ENCODE measurements at places on chromosomes 2 and 18.

- DNase-seq = no peak
These were observed 185.2 kb upstream of the APCDD1 start for GRCh38 chr18:10269261-10269660.

DNA sequence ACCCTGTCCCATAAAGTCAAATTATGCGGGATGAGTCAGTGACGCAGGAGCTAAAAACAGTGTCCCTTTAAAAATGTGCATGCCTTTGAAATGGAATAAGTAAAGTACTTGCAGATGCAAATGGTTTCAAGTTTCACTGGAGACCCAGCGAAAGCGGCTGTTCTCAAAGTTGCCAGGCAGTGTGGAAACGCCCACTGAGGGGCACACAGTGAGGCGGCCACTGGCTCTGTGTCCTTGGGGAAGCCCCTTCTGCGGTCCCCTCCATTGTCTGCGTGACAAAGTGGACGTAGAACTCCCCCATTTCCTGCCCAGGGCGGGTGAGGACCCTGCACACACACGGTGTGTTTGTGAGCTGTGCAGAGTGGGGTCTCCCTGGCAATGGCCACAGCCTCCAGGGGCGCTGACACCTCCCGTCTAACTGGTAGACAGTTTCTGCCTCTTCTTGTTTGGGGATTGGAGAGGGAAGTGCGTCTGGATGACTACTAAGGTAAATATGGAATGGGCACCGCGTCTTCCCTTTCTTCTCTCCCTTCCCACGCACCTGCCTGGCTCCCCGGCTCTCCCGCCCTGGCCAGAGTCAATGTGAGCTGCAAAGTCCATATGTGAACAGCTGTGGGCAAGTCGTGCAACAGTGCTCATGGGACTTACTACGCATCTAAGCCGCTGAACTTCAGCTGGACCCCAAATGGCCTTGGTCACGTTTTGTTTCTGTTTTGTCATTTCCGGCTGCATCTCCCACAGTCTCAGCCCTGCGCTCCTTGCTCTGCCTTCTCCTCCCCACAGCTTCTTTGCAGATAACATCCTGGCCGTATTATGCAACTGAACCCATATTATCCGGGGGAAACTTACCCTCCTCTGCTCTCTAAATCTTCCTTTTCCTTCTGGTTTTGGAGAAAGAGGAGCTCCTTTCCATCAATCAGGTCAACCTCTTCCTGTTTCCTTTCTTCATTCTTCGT is 33.7 kb upstream of the ZNF516 start:
- peak; percentile 31 for DNase-seq

DNA sequence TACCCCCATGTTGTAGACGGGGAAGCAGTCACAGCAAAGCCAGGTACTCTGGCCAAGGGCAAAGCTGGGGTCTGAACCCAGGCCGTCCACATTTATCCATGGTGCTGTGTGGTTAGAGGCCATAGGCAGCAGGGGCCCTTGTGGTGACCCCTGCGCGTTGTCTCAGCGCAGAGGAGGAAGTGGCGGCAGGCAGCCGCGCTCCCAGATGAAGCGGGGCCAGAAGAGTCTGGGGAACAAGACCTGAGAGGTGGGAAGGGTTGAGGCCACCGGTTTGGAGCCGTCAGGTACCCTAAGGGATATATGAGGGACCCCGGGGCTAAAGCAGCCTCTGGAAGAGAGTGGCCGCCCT is 770 bp downstream of the ZNF396 start:
- DNase-seq = no peak

- no peak for DNase-seq
These were observed 355.0 kb downstream of the DSC3 start for GRCh38 chr18:30687501-30687900.

- DNase-seq = no peak
These were observed 121.3 kb downstream of the FMNL2 start for GRCh38 chr2:152456262-152456661.

DNA sequence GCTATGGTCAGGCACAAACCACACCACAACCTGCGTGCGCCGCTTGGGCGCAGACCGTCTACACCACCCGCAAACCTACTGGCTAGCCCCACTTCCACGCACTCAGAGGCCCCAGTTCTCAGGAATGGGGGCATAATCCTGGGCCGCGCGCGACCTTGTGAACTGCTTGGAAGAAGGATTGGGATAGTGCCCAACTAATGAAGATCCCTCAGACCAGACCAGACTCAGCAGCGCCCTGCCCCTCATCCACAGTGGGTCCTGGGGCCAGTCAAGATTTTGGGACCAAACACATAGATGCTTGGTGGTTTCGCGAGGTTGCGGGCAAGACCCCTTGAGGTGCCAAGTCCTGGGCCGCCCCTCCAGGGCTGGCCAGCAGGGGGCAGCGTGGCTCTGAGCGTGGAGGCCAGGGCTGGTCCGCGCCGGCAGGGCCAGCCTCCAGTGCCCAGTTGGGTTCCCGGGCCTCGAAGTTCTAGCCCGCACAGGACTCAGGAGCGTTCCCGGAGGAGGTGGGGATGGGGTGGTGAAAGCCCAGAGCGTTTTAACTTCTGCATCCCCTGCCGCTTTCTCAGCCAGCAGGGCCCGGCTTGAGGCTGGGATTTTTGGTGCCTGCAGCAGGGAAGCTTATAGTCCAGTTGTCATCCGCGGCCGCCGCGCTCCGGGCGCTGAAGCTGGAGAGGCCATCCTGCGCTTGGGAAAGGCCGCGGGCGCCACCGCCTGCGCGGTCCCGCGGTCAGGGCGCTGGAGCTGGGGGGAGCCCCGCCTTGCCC is 8.3 kb downstream of the OSR1 start:
- DNase-seq = no peak

- DNase-seq = no peak
These were observed 288.9 kb downstream of the ZNF385B start for GRCh38 chr2:179572544-179572943.

- no peak for DNase-seq
These were observed 379.4 kb downstream of the ZNF521 start for GRCh38 chr18:24972577-24972976.

- DNase-seq = no peak
These were observed 261.3 kb upstream of the CCDC68 start for GRCh38 chr18:55220523-55220922.

DNA sequence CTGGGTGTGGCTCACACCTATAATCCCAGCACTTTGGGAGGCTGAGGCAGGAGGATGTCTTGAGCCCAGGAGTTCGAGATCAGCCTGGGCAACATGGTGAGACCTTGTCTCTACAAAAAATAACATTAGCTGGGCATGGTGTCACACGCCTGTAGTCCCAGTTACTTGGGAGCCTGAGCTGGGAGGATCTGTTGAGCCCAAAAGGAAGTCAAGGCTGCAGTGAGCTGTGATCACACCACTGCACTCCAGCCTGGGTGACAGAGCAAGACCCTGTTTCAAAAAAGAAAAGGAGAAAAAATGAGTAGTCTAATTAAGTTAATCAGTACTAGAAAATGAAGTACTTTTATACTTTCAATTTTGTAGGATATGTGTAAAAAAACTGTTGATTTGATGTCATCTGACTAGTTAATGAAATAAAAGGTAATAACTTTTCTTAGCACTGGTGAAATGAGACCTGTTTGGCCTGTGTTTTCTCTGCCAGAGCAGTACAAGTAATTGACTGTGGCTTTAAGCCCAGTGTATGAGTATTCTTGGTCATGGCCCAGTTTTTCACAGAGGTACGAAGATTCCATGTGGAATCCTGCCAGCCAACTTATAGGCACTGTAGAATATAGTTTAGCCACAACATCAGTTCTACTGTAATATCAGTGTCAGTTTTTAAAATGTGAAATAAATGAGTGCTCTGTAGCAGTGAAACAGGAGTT is 35.8 kb downstream of the MFSD6 start:
- DNase-seq = no peak

DNA sequence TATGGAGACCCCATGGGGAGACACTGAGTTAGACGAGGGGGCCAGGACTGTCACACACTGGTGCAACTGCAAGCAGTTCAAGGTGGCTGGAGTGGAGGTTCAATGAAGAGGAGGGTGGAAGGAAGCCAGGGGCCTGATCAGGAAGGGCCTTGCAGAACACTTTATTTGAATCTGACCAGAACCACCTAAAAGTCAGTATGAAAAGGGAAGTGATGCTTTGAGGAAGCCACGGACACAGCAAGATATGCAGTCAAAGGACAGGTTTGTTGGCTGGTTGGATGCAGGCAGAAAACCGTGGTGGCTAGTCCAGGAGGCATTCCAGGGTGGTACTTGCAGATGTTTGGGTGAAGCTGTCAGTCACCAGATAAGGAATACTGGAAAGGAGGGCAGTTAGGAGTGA is 3.5 kb upstream of the FAM124B start:
- DNase-seq = no peak

- DNase-seq = no peak
These were observed 13.3 kb upstream of the CAPN13 start for GRCh38 chr2:30820381-30821055.

DNA sequence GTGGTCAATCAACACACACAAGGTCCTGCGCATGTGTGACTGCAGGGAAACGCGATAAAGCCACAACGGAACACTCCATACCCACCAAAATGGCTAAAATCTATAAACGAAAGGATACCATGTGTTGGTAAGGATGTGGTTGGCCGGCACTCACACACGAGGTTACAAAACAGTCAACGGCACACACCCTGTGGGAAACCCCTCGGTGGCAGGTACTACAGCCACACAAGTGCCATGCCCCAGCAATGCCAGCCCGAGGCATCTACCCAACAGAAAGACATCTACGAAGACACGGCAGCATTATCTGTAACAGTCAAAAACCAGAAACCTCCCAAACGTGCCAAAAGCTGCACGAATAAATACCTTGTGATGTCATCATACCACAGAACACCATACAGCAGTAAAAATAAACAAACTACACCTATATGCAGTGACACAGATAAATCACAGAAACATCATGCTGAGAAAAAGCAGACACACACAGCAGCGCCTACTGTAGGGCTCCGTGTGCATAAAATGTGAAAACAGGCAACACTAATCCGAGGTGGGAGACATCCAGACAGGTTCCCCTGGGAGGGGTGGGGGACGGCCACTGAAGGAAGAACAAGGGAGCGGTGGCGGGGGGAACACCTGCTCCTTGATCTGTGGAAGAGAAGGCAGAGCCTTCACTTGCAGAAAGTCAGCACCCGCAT is 36.7 kb downstream of the HDAC4 start:
- DNase-seq = no peak

- no peak for DNase-seq
These were observed 439.2 kb downstream of the PIK3C3 start for GRCh38 chr18:42394238-42394637.

DNA sequence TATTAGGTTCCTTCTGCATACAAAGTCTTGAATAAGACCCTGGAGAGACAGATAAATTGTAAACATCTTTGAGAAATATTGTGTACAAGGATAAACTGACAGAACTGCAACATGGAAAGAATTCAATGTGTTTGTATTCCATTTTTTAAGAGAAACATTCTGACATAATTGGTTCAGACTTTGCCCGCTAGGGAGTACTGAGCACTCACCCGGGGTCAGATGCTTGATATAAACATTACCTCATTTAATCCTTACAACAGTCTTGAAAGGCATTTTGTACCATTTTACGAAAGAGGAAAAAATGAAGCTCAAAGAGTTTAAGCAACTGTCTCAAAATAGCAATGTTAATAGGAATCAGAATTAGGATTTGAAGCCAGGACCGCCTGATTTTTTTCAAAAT is 416.7 kb upstream of the CRIM1 start:
- no peak for DNase-seq

DNA sequence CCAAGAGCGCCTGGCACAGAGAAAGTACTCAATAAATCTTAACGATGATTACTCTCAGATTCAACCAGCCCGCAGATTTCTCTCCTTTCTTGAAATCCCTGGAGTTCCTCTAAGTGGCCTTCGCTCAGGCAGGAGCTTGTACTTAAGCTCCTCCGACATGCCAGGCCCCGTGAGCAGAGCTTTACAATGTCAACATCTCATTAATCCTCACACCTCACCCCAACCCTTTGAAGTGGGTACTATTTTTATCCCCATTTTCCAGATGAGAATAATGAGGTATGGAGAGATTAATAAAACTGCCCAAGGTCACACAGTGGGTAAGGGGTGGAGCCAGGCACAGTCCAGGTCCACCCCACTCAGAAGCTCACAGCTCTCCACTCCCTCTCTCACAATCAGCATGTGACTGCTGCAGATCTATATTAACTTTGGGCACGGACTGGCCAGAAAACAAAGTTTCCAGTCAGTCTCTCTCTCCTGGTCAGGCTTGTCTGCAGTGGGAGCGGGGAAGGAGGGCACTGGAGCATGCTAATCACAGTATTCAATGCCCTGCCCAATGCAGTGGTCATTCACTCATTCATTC is 18.0 kb downstream of the DNMT3A start:
- DNase-seq = no peak

- DNase-seq = no peak
These were observed 552.9 kb upstream of the TNP1 start for GRCh38 chr2:217412721-217413120.

DNA sequence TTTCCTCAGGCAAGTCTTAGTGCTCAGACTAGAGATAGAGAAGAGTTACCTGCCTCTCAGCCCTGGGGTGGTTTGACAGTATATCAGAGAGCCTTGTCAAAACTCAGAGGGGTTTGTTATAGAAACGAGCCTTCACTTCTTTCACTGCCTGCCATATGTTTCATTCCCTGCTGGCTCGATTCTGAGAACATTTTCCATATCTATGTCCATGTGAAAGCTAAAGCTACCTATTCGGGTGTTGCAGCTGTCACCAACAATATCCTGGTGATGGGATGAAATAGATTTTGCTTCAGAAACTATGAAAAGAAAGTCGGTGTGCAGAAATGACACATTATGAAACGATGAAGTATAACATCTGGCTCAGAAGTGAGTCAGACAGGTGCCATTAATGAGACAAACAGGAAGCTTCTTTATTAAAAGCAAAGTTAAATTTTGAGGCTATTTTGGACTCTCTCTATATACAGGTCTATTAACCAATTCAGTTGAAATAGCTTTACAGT is 56.1 kb upstream of the TANK start:
- DNase-seq = no peak

GRCh38 chr2:157363612-157364101 is 38.0 kb upstream of the ERMN start:
- DNase-seq = no peak

DNA sequence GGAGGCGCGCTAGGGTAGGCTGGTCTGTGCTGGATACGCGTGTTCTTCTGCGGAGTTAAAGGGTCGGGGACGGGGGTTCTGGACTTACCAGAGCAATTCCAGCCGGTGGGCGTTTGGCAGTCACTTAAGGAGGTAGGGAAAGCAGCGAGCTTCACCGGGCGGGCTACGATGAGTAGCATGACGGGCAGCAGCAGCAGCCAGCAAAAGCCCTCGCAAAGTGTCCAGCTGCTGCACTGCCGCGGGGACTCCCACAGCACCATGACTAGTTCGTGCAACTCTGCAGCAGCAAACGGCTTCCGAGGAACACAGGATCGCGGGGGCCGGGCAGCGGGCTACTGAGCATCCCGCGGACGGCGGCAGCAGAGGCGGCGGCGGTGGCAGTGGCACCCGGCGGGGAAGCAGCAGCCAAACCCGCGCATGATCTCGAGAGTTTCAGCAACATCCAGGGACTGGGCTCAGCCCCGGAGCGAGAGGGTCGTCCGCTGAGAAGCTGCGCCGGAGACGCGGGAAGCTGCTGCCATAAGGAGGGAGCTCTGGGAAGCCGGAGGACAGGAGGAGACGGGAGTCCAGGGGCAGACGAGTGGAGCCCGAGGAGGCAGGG is 368 bp downstream of the TMEFF2 start:
- no peak for DNase-seq

- no peak for DNase-seq
These were observed 128.6 kb downstream of the ZFP36L2 start for GRCh38 chr2:43097644-43098408.

All from NCI-H2107 (cell line).